ENCODE measurements at places on chromosomes 7 and 10. TPM values are rescaled to one million over a fixed set of nuclear protein-coding genes. Genes with fewer than 3 reads are reported as not detected.

DNA sequence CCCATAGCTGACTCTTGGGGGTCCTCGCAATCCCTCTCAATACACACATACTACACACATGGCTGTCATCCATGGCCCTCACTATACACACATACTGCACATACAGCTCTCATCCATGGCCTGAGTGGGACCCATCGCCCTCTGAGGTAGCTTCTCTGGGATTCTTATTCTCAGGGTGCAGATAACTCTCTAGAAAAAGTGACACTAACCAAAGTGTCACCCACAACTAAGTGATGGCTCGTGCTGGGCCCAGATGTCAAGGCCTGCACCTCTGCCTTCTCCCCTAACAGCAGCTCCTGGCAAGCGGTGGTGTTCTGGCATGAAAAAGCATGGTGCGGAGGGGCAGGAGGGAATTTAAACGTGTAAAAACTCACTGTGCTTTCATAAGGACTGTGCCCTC lies 62.7 kb upstream of the ZPBP start:
- no peak for DNase-seq

DNA sequence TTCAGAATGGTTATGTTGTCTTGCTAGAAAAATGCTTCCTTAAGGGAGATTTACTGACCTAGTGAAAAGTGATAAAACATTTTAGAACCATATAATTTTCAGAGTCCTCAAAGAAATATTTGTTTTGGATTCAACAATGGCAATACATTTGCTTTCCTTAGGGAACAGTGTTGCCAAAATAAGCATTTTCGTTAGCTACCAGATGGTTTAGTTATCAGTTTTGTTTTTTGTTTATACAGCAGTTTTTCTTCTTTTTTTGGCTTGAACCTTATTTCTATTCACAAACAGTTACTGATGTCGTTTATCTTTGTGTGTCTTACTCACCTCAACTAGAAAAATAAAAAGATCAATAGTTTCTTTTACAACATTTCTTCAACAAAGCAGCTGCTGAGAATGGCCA lies 48.6 kb downstream of the EXOC4 start:
- no peak for DNase-seq

DNA sequence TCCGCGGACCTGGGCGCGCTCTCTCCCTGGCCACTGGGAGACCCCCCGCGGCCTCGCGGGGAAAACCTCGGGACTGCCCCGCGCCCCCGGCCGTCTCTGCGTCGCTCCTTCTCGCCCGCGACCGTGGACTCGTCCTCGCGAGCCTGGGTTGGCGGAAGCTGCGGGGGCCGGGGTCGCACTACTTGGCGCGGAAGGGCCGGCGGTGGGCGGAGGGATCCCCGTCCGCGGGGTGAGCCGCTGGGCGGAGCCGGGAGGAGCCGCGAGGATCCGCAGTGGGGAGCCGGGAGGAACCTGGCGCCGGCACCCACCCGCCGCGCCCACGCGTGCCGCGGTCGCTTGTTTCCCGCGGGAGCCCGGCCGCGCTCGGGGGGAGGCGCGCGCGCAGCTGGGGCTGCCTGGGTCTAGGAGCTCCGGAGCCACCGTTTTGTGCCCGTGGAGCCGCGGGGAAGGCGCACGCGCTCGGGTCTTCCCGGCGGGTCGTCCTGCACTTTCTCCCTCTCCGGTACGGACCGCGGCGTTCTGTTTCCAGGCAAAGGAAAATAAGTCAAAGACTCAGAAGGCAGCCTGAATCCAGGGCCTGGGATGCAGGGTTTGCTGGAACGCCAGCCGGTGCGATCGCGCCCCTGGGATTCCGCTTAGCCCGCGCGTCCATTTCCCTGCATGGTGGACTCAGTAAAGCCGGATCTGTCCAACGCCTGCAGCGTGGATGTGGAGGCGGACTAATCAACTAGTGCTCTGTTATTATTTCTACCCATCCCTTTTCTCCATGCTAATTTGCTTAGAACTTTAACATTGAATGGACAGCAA lies 28.7 kb upstream of the KMT2C start:
- no peak for DNase-seq

DNA sequence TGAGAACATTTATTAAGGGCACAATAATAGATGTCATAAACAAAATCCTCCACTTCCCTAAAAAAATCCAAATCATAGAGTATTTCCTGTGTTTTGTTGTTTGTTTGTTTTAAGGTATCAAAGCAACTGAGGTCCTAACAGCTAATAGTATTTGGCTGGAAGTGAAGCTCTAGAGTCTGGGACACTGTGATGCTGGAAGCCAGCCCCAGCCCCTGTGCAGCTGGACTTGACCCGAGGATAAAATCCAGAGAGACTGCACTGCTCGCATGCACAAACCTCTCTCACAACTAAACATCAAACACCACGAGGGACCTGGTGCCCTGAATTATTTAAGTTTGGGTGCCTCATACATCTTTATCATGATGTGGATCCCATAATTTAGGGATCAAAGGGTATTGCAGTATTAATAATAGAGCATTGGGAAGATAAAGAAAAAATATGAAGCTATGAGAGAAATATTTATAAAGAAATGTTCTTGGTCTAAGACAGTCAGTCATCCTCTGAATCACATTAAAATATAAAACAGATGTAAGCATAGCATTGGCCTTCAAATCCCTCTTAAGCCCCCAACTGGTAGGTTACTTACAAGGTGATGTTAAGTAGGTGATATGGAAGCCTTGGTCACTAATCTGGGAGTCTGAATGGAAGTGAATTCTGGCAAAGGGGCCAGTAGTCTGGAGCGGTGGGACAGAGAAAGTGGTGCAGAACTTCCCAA lies 44.4 kb downstream of the CUBN start:
- no peak for DNase-seq

- no peak for DNase-seq
Observed at GRCh38 chr10:133174689-133175263, 14.8 kb downstream of the KNDC1 start.

GRCh38 chr7:4727914-4728705 lies 46.0 kb downstream of the FOXK1 start:
- no peak for DNase-seq

- DNase-seq: no peak
Observed at GRCh38 chr7:70857793-70858545, 274.0 kb upstream of the GALNT17 start.

GRCh38 chr7:55730197-55730596 lies 132.4 kb downstream of the SEPTIN14 start:
- DNase-seq: no peak

DNA sequence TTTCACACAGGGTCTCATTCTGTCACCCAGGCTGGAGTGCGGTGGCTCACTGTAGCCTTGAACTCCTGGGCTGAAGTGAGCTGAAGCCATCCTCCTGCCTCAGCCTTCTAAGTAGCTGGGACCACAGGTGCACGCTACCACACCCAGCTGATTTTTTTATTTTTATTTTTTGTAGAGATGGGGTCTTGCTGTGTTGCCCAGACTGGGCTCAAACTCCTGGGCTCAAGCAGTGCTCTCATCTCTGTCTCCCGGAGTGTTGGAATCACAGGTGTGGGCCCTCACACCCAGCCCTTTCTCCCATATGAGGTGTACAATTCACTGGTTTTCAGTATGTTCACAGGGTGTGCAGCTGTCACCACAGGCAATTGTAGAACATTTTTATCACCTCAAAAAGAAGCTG lies 5.2 kb downstream of the INPP5A start:
- DNase-seq: no peak

GRCh38 chr7:157404845-157405481 lies 68.2 kb downstream of the DNAJB6 start:
- no peak for DNase-seq

DNA sequence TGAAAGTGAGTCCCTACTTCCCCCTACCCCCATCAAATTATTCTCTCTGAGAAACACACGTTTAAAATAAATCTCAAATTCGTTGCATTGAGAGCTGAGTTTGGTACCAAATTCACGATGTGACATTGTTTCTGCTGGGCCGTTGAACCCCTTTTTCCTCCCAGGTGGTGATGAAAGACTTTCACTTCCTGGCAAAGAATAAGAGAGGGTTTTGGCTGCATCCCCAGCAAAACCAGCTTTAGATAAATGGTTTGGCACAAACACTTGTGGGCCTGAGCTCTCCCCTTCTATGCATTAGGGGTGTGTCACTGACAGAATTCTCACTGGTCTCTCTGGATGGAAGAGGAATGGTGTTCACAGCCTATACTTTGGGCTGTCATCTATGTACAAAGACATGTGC lies 8.8 kb upstream of the DNTT start:
- DNase-seq: no peak

PILRA gene
- 3.4 TPM for polyA plus RNA-seq

GPR37 gene
- 1.3 TPM for polyA plus RNA-seq

SRRM3 gene
- 2.3 TPM for polyA plus RNA-seq

HOXA9 gene
- polyA plus RNA-seq: 118 TPM

PROSER2 gene
- polyA plus RNA-seq: 6.1 TPM

ARHGEF35 gene
- 28.7 TPM for polyA plus RNA-seq
